ENCODE measurements at places on chromosomes 12 and 14.

DNA sequence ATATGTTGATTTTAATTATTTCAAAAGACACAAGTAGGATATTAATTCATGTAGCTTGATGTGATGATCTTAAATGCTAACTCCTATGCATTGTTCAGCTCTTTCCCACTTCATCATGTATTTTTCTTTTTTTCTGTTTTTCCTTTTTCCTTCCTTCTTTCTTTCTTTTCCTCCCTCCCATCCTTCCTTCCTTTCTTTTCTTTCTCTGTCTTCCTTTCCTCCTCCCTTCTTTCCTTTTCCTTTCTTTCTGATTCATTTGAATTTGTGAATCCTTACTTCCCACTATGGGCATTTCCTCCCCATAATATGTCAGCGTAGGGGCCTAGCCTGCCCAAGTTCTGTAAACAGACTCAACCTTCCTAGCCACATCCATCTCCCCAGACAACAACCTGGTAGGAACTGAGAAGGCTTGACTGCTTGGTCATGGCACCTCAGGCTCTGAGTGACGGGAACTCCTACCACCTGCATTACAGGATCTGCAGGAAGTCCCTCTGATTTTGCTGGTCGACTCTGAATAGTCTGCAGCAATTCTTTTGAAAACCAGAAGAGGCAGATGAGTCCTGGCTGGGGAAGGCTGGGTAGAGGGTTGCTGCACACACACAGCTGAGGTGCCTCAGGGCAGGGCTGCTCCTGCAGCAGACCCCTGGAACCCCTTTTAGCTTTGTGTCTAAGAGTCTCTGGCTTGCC lies 33.4 kb upstream of the BHLHE41 start:
- DNase-seq = no peak

- no peak for DNase-seq
Measured at GRCh38 chr14:76582447-76582846, 178.8 kb upstream of the VASH1 start.

DNA sequence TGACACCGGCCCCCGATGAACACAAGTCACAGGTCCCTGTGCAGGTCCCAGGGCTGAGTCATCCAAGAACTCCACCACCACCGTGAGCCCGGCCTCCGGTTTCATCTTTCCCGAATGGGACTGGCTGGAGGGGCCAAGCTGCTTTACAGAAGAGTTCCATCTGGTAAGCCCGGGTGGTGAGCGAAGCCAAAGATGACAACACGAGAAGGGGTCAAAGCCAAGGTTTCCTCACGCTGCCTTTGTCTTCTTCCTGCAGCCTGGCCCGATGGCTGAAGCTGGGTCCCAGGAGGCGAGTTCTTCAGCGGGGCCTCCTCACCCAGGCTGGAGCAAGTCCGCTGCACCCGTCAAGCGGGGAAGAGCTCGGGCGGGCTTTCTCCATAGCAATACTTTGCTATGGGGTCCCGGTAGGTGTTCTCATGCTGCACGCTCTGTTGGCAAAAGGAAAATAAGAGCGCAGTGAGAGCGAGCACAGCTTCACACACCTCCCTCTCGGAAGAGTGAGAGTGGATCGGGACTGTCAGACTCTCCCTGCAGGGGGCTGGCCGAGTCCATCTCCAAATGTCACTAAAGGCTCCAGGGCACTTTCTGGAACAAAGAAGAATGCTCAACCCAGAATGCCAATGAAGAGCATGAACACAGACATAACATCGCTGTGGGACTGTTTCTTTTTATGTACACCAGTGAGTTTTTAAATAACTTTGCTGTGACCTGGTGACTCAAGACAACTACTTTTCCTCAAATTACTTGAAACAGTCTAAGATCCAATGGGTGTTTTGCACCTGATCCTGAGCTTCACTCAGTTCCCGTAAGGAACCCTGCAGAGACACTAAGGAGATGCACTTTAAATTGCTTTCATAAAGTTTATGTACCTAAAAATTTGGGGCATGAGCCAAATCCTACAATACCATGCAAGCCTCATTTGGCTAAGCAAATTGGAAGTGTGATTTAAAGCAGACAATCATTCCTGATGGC lies 20.1 kb downstream of the SPRING1 start:
- DNase-seq = no peak

GRCh38 chr14:22410497-22410896 lies 178.5 kb downstream of the DAD1 start:
- no peak for DNase-seq

GRCh38 chr12:76026643-76027063 lies 4.9 kb downstream of the PHLDA1 start:
- no peak for DNase-seq

GRCh38 chr14:90443161-90444076 lies 46.6 kb downstream of the CALM1 start:
- DNase-seq = no peak

DNA sequence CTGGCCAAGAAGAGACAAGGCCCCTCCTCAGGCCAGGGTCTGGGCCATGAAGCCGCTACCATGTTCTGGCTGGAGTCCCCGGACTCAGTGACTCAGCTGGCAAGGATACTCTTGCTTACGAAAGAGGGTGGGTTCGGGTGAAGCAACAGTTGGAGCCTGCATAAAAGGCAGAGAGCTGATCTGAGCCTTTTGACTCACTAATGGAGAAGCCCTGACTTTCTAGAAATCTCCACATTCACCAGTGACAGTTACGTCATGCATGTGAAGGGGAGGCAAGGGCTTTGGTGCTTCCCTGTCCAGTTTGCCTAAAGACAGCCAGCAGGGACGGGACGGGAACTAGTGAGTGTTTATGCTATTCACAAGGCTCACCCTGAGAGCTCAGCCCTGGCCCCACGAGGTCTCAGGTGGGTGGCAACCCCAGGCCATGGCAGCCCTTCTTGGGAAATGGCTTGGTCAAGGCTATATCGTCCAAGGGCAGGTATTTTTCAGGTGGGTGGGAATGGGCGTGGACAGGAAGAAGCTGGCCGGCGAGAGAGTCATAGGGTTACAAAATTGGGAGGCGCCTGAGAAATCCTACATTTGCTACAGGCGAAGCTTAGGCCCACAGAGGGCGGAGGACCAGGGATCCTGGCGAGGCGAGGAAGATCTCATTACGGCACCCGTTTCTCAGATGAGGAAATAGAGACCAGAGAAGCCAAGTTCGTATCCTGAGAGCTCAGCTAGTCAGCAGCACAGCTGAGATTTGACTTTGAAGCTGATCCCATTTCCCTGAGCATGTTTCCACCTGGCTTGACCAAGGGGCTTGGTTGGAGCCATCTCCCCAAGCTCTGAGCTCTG lies 314.6 kb downstream of the BCL11B start:
- no peak for DNase-seq

GRCh38 chr12:46124132-46124847 lies 133.9 kb upstream of the SCAF11 start:
- DNase-seq = no peak

- DNase-seq = no peak
Measured at GRCh38 chr14:70857496-70857890, 48.2 kb upstream of the MAP3K9 start.

DNA sequence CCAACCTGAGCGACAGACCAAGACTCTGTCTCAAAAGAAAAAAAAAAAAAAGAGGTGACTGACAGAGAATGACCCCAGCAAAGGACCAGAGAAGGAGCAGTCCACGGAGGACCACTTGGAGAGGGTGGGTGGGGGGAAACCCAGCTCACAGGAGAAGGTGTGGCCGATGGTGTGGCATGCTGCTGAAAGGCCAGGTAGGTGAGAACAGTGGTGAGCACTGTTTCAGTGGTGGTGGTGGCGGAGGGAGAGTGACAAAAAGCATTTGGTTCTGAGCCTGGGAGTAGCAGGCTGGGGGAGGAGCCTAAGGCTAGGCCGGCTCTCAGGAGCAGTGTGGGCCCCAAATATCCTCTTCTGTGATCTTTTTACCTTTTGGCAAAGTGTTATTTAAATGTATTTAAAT lies 63.8 kb downstream of the IRF2BPL start:
- no peak for DNase-seq

GRCh38 chr14:104130974-104131651 lies 7.3 kb upstream of the KIF26A start:
- DNase-seq = no peak

- peak; percentile 15 for DNase-seq
Measured at GRCh38 chr12:26651566-26652188, 181.3 kb downstream of the ITPR2 start.

GRCh38 chr12:3333991-3334391 lies 157.0 kb upstream of the PRMT8 start:
- DNase-seq = no peak

DNA sequence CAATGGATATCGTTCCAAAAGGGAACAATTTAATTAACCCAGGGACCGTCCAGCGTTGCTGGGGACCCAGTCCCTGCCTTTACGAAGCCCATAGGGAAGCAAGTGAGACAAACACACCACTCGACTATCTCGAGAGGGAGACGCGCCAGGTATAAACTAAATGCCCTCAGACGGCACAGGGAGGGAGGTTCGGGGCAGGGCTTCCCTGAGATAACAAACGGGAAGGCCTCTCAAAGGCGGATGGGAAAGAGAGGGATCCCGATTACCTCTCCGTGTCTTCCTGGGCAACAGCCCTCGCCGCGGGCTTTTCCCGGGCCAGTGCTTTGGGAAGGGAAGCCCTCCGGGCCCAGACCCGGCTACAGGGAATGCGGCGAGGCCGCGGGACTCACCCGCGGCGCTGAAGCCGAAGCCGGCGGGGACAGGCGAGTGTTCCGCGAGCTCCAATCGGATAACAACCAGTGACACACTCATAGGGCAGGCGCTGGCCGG lies 390 bp downstream of the BRAP start:
- no peak for DNase-seq

GRCh38 chr14:70361893-70362292 lies 2.4 kb upstream of the COX16 start:
- no peak for DNase-seq

DNA sequence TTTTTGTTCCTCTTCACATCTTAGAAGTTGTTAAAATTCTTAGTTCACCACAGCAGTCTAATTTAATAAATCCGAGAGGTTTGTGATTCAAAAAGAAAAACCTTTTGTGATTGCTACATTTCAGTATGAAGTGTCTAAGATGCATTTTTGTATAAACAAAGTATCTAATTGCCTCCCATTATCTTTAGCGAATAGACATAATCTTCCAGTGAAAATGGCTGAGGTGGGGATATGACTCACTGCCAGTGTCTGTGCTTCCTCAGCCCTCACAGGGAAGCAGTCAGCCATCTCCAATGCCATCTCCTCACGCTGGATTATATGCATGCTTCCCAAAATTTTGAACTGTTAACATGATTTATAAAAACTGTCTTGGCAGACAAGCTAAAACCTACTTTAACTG lies 7.6 kb downstream of the GCH1 start:
- DNase-seq = no peak

DNA sequence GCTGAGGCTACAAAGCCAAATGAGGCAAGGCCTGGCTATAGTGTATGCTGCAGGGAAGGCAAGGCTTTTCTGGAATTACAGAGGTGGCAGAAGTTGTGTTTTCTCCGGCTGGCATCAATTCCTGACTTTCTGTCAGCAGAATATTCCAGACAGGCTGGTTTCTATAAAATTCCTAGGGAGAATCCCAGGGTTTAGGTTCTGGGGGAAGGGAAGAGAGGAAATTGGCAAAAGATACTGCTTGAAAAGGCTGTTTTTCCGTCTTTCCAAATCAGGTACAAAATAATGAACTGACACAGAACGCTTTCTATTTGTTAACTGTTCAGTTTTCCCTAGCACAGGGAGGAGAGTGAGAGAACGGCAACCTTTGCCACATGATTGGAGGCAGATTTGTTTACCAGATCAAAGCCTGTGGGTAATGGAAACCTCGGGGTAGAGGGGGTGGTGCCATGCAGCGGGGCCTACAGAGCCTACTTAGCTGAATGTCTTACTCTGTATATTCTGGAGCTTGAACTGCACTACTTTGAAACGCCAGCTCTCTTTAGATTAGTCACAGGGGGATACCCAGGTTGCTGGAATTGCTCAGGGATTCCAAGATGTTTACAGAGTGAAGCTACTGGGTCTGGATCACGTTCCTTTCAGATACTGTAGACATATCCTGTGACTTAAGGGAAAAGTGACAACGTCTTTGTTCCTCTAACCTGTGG lies 65.8 kb upstream of the DACT1 start:
- no peak for DNase-seq

DNA sequence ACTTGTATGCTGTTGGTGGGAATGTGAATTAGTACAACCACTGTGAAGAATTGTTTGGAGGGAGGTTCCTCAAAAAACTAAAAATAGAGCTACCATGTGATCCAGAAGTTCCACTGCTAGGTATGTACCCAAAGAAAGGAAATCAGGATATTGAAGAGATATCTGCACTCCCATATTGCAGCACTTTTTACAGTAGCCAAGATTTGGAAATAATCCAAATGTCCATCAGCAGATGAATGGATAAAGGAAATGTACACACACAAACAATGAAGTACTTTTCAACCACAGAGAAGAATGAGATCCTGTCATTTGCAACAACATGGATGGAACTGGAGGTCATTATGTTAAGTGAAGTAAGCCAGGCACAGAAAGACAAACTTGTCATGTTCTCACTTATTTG lies 25.9 kb downstream of the TIGAR start:
- no peak for DNase-seq

DNA sequence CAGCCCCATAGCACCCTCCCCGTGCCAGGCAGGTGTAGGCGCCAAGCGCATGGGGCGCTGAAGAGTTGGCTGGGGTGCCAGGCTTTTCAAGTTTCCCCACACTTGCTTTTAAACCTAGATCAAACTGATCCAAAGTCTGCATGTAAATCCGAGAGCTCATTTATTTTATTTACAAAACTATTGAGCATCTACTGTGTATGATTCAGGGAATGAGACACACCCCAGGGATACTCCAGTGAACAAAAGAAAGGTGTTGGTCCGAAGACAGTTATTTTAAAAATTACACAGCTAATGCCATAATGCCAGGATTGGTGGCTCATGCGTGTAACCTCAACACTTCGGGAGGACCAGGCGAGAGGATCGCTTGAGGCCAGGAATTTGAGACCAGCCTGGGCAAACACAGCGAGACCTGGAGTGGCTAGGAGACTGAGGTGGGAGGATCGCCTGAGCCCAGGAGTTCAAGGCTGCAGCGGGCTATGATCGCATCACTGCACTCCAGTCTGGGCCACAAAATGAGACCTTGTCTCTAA lies 780 bp upstream of the SLC41A2 start:
- no peak for DNase-seq
